Foreskin keratinocyte (primary cell): ENCODE measurements at places on chromosomes 2 and 18. TPM values are rescaled to one million over a fixed set of nuclear protein-coding genes. Genes with fewer than 3 reads are reported as not detected.
A peak's percentile ranks its signal among the peaks of the same experiment; 100 is the strongest.

GRCh38 chr2:145598434-145598833, 1078.5 kb upstream of the ZEB2 start:
- DNase-seq, result peak; percentile 32

DNA sequence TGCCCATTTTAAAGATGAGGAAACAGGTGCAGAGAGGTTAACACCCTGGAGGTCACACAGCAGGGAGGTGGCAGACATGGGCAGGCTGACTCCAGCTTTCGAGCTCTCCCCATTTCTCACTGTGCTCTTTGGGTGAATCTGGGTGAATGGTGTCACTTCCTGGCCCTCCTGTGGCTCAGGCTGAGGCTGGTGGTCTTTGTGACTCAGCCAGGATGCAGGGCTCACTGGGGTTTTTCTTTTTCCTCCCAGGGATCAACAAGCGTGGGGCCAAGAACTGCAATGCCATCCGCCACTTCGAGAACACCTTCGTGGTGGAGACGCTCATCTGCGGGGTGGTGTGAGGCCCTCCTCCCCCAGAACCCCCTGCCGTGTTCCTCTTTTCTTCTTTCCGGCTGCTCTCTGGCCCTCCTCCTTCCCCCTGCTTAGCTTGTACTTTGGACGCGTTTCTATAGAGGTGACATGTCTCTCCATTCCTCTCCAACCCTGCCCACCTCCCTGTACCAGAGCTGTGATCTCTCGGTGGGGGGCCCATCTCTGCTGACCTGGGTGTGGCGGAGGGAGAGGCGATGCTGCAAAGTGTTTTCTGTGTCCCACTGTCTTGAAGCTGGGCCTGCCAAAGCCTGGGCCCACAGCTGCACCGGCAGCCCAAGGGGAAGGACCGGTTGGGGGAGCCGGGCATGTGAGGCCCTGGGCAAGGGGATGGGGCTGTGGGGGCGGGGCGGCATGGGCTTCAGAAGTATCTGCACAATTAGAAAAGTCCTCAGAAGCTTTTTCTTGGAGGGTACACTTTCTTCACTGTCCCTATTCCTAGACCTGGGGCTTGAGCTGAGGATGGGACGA, 13.2 kb downstream of the ITM2C start:
- no peak for DNase-seq

DNA sequence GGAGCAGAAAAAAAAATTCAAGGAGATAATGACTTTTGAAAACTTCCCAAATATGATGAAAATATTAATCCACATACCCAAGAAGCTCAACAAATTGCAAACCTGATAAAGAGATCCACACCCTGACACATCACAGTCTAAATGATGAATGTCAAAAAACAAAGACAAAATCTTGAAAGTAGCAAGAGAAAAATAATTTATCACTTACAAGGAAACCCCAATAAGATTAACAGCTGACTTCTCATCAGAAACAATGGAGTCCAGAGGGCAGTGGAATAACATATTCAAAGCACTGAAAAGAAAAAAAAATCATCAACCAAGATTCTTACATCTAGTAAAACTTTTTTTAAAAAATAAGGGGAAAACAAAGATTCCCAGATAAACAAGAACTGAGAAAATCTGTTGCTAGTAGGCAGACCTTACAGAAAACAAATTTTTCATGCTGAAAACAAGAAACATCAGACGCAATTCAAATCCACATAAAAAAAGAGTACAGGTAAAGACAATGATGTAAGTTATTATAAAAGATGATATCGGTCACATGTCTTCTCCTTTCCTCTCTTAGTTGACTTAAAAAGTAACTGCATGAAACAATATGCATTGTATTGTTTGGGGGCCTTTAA, 21.3 kb downstream of the SLC66A2 start:
- peak; percentile 7 for DNase-seq

GRCh38 chr18:26089293-26090129, 902 bp downstream of the SS18 start:
- peak; percentile 39 for DNase-seq

DNA sequence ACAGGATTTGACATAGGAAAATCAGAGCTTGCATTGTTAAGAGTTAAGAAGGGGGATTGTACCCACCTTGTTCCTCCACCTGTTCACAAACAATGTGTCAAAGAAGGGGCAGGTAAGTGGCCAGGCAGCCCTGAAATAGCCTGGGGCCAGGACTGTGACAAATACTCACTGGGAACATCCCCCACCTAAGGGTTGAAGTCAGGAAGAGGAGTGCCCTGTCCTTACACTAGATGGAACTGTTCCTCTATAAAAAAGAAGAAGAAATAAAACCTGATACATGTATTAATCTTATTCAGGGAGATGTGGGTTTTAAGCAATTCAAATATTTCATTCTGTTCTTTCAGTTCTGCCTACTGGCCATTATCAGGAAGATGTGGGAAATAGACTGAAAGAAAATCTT, 41.9 kb downstream of the TACR1 start:
- DNase-seq, result peak; percentile 13

DNA sequence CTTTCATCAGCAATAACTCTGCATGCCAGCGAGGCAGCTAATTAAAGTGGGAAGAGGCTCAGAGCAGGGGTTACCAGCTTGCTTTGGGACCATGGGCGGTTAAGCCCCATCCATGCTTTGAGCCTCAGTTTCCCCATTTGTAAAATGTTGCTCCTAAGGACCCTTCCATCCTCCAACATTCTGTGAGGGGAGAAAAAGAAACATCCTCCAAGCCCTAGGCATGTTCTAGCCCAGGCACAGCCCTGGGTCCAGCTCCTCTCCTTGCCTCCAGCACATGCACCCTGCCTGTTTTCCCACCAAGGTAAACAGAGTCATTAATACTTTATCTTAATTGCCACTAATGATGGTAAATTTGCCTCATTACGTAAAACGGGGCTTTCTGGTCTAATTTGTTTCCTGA, 113.3 kb upstream of the MYCN start:
- DNase-seq, result no peak

- no peak for DNase-seq
Observed at GRCh38 chr2:226086190-226086589, 686.7 kb downstream of the NYAP2 start.

DNA sequence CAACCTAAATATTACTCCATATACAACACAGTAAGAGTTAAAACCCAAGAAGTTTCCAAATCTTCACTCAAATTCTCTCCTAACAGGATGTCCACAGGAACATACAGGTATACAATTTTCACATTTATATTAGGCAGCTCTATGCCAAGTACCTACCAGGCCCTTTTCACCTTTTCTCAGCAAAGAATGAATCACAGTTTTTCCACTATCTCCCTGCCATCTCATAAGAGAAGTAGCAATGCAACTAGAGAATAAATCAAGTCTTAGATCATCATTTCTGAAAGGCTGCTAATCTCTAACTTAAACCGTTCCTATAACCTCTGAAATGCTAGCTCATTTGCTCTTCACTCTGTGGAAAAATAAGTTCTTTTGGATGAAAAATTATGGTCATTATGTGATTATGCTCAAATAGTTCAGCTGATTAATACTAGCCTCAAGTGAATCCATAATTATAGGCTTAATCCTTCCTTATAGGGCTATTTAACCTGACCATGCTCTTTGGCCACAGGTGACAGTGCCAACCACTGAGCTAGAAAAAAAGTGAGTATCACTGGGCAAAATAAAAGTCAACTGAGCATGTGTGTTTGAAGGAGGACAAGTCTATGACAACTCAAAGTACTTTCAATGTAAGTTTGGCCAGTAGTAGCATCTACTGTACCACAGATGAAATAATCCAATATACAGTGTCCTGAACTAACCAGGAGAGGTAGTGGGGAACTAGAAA, 79.7 kb downstream of the COBLL1 start:
- peak; percentile 44 for DNase-seq

GRCh38 chr2:179793238-179793637, 68.2 kb downstream of the ZNF385B start:
- DNase-seq, result no peak

- no peak for DNase-seq
Observed at GRCh38 chr18:40993363-40993762, 961.7 kb upstream of the PIK3C3 start.

DNA sequence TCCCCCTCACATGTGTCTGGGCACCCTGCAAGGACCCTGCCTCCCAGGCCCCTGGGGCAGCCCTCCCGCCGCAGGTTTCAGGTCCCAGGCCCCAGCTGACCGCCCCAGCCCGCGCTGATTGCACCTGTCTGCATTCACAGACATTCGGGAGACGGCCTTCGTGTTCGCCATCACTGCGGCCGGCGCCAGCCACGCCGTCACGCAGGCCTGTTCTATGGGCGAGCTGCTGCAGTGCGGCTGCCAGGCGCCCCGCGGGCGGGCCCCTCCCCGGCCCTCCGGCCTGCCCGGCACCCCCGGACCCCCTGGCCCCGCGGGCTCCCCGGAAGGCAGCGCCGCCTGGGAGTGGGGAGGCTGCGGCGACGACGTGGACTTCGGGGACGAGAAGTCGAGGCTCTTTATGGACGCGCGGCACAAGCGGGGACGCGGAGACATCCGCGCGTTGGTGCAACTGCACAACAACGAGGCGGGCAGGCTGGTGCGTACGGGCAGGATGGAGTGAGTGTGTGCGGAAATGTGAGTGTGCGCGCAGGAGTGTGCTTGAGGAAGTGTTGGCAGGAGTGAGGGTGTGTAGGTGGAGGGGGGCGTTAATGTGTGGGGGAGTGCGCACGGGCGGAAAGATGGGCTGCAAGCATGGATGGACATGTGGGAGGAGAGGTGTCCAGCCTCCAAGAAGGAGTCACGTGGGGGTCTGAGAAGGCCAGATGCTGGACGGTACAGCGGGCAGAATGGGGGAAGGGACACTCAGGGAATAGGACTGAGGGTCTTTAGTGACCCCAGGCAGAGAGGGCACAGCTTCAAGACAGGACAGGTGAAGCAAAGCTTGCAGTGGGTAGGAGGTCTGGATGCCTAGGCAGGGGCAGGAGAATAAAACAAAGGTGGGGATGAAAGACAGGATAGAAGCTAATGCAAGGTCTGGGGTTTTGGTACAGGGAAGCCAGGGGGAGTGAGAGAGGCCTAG, 9.0 kb upstream of the WNT10A start:
- DNase-seq, result no peak

DNA sequence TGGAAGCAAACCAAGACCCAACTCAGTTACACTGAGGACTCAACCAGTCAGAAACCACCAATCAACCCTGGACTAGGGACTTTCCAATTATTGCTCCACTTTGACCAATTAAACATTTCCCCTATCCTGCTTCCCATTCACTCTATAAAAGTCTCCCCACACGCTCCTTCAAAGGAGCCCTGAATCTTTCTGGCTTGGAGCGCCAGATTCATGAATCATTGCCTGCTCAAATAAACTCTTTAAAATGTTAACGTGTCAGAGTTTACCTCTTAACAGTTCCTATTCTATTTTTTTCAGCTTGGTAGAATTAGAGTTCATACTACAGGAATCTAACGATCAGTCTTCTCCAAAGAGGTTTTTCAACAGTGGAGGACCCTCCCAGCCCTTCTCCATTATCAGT, 20.7 kb upstream of the SULT1C2 start:
- DNase-seq, result peak; percentile 71

GRCh38 chr2:47357483-47357882, 45.5 kb upstream of the MSH2 start:
- no peak for DNase-seq

GRCh38 chr18:79603321-79604204, 76.0 kb upstream of the CTDP1 start:
- no peak for DNase-seq

GRCh38 chr18:8609659-8610458, 622 bp downstream of the RAB12 start:
- no peak for DNase-seq

The IL1RL1 gene
- total RNA-seq, result 0.11 and 0.20 TPM in 2 replicates

The RNF125 gene
- 1.7 and 2.3 TPM in 2 replicates for total RNA-seq

The RAX gene
- total RNA-seq, result not detected in 2 replicates

The TDRD15 gene
- total RNA-seq, result not detected in 2 replicates

The MSH6 gene
- total RNA-seq, result 94.0 and 104 TPM in 2 replicates

The PJVK gene
- 0.81 and 2.0 TPM in 2 replicates for total RNA-seq

The TIGD1 gene
- 1.4 and 2.1 TPM in 2 replicates for total RNA-seq
